ENCODE measurements at places on chromosomes 13 and 19.

- DNase-seq: no peak
Measured at GRCh38 chr19:29708554-29709439, 6.3 kb downstream of the C19orf12 start.

GRCh38 chr13:102100234-102100633, 301.6 kb downstream of the FGF14 start:
- no peak for DNase-seq

GRCh38 chr19:19417628-19418245, 12.3 kb downstream of the GATAD2A start:
- no peak for DNase-seq

GRCh38 chr19:34990578-34991192, 9.4 kb upstream of the GRAMD1A start:
- DNase-seq: no peak
